ENCODE measurements at places on chromosomes 1 and 21.

- peak; percentile 35 for DNase-seq
These were observed 43.3 kb downstream of the LRRC53 start for GRCh38 chr1:74468982-74469603.

GRCh38 chr1:82466891-82467290, 666.2 kb downstream of the ADGRL2 start:
- DNase-seq, result no peak

GRCh38 chr1:19344831-19345230, 32.7 kb downstream of the SLC66A1 start:
- DNase-seq, result no peak

GRCh38 chr1:118878661-118879060, 109.5 kb downstream of the TBX15 start:
- peak; percentile 24 for DNase-seq

DNA sequence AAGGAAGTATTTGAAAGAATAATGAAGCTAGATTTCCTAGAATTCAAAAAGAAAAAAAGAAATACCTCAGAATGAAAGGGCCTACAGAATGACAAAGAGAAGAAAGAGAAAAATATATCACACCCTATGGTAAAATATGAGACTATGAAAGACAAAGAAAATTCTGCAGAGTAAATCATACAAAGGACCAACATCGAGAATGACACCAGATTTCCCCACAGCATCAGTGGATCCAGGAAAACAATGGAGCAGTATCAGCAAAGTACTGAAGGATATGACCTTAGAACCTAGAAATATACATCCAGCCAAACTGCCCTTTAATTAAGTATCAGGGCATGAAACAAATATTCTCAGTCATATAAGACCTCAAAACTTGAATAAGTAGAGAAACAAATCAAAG, 21.2 kb upstream of the IFNAR2 start:
- DNase-seq, result no peak

GRCh38 chr1:18012686-18013085, 94.9 kb upstream of the IGSF21 start:
- no peak for DNase-seq

DNA sequence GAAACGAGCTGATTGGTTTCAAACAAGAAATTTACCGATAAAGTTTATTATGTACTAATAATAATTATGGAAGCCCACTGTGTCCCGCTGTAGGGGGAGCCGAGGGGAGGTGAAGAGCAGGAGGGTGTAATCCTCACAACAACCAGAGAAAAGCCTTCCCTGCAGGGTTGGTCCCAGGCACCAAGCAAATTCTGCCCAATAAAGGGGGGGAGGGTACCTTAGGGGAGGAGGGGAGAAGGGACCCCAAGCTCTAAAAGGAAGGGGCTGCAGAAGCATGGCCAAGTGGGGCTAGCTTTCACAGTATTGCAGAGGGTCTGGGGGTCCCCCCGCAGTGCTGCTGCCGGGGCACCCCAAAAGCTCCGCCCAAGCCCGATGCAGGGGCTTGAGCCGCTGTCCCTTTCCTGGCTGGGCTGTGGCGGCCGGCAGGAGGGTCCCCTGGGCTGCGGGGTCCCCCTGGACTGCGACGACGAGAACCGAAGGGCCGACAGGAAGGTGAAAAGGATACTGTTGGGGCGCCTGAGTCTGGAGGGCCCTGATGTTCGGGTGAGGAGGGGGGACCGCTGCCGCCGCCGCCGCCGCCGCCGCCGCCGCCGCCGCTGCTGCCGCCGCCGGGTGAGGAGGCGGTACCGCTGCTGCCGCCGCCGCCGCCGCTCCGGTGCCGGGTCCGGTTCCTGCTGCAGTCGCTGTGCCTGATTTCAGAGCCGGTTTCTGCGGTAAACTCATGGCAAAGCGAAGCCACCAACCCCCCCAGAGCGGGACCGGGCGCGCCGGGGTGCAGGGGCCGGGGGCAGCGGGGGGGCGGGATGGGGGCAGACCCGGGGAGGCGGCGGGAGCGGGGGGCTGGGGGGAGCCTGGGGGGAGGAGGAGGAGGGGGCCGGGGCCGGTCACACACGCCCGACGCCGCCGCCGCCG, 771 bp downstream of the EIF4G3 start:
- DNase-seq, result peak; percentile 21

- DNase-seq, result peak; percentile 46
These were observed 6.1 kb downstream of the AK2 start for GRCh38 chr1:33030575-33030974.

DNA sequence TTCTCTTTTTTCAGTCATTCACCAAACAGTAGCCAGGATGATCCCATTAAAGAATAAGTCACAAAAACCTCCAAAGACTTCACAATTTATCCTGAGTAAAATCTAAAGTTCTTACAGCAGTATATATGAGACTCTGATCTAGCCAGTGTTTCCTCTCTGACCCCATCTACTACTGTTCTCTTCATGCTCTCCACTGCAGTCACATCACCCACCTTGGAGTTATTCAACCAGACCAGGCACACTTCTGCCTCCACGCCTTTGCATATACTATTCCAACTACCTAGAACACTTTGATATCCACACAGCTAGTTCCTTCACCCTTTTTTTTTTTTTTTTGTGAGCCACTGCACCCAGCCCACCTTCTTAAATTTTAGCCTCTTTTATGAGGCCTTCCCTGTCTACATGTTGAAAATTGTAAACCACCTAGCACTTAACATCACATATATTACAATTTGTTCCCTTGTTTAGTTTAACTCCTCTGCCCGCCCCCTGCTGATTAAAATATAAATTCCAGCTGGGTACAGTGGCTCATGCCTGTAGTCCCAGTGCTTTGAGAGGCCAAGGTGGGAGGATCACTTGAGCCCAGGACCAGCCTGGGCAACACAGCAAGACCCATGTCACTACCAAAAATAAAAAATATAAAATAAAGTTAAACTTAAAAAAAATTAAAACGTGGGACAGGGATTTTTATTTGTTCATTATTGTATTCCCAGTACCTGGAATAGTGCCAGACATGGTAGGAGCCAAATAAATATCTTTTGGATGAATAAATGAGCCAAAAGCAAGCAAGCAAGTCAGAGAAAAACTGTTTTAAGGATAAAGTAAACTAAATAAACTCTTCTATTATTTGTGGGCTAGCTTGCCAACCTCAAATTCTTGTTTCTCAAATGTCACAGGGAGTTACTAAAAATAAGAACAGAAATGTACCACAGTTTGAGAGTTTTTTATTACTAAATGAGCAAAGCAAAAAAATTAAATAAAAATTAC, 35.2 kb upstream of the MUTYH start:
- DNase-seq, result no peak

GRCh38 chr1:200959411-200959921, 64.0 kb downstream of the KIF21B start:
- no peak for DNase-seq

DNA sequence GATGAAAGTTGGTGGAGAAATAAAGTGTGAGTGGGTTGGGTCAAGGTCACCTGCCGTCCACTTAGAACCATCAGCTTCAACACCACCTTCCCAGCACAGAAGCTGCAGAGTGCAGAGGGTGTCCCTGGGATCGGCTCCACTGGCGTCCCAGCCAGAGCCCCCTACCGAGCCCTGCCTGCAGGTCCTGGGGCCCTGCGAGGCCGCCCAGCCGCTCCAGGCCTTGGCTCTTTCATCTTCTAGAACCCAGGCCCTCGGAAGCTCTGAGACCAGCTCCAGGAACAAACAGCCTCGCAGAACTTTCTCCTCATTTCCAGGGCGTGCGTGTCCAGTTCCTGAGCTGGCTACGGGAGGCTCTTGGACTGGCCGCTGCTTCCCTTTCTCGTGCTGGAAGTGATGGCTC, 166.0 kb downstream of the PRDM16 start:
- DNase-seq, result no peak

DNA sequence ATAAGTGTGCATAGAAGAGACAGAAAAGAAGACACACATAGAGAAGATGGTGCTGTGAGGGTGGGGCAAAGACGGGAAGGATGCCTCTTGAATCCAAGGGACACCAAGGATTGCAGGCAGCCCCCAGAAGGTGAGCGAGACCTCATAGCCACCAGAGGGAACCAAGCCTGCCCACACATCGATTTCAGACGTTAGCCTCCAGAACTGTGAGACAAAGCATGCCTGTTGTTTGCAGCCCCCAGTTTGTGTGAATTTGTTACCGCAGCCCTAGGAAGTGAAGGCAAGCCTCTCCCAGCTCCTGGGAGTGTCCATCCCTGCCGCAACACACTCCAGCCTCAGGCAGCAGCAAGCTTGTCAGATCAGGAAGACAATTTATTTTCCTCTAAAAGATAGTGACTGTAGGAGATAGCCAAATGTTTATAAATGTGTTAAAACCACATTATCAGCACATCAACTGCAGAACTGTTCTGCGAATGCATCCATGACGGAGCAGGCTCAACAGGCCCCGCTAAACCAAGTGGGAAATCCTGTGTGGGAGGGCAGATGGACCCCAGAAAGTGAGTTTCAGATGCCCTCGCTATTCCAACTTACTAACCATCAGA, 543.3 kb downstream of the MATN1 start:
- DNase-seq, result no peak

DNA sequence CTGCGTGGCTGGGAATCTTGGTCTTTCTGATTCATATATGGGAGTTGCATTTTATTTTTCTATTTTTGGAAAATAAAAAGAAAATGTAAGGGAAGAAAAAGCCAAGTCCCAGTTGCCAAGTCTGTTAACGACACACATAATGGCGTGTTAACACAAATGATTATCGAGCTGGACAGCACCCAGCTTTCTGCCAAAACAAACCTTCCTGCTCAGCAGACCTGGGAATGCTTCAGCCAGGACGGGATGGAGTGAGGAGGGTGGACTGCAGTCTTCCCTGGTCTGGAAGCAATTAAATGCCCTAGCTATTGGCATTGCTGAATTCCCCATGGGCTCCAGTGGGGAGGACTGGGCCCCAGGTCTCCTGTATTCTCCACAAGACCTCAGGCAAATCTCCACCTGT, 184.2 kb upstream of the USP24 start:
- peak; percentile 31 for DNase-seq

DNA sequence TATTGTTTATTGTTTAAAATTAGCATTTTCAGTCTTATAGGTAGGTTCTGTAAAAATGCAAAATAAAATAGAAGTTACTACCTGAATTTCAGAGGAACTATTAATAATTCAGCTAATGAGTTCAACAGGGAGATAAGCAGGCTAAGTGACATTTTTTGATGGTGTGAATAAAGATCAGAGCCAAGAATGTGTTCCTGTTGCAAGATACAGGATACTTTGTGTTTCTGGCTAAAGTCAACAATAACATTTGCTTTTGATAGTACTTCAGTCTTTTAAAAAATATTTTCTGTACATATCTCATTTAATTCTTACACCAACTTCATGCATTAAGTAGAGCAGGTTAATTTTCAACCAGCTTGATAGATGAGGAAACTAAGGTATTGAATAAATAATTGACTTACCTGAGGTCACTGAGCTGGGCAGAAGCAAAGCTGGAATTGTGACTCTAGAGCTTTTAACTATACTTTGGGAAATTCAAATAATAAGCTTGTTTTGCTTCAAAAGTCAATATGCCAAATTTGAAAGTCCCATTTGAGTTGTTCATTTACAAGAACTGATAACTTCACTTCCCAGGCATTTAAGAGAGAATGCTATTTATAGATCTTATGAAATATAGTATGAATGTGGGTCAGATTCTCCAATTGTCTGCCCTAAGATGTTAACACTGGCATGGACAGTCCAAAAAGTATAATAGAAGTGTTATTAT, 6.0 kb downstream of the GORAB start:
- peak; percentile 59 for DNase-seq

GRCh38 chr1:198934901-198935305, 296.1 kb downstream of the PTPRC start:
- no peak for DNase-seq

DNA sequence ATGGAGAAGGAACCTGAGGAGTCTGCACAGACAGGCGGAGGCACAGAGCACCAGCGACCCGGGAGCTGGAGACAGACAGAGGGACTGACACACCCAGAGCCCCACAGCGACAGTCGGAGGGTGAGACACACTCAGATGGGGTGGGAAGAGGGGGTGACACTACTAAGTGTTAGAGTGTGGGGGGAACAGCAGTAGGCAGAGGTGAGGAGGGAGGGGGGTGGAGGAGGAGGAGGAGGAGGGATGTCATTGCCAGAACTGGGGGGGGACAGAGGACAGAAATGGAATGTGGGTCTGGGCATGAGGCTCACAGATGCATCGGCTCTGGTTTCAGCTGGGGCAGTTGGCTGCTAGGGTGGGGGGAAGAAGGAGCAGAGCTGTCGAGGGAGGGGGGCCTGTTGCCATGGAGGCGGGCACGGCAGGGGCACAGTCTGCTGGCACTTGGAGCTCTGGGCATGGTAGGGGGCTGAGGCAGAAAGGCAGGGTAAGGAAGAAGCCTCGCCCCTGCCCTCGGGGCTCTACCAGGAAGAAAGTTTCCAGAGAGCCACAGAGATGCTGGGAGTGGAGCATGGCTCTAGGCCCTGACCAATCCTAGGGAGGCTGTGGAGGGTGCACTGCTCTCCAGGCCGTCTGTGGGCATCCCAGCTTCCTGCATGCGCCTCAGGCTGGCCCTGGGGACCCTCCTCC, 37.3 kb downstream of the AHDC1 start:
- no peak for DNase-seq

GRCh38 chr1:107590087-107590486, 374.9 kb downstream of the VAV3 start:
- no peak for DNase-seq

GRCh38 chr21:16216288-16216962, 486.6 kb downstream of the USP25 start:
- no peak for DNase-seq

GRCh38 chr1:53303243-53303642, 24.6 kb downstream of the LRP8 start:
- no peak for DNase-seq

GRCh38 chr1:2274929-2275475, 46.9 kb downstream of the SKI start:
- DNase-seq, result no peak

DNA sequence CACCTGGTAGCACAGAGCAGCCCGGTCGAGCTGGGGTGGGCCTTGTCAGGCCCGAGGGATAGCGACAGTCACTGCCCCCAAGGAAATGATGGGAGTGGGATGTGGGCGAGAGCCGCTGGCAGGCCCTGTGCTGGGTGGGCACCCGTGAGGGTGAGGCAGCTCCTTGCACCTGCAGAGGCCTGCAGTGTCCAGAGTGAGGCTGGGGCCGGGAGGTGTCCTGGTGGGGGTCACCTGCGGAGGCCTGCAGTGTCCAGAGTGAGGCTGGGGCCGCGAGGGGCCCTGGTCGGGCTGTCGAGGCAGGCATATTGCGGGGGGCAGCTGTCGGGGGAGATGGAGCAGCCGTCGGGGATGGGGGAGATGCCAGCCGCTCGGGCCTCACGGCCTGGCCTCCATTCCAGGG, 49.5 kb downstream of the SLC19A1 start:
- DNase-seq, result no peak
